ENCODE measurements at places on chromosomes 7 and 10. TPM values are rescaled to one million over a fixed set of nuclear protein-coding genes. Genes with fewer than 3 reads are reported as not detected.

Gene RBP4
- 0.32 TPM for polyA plus RNA-seq

Gene SLC26A3
- 0.30 TPM for polyA plus RNA-seq

Gene LIPJ
- 0.39 TPM for polyA plus RNA-seq

Gene SAMD9L
- polyA plus RNA-seq, result 5.3 TPM

Gene RBM20
- polyA plus RNA-seq, result 6.3 TPM

DNA sequence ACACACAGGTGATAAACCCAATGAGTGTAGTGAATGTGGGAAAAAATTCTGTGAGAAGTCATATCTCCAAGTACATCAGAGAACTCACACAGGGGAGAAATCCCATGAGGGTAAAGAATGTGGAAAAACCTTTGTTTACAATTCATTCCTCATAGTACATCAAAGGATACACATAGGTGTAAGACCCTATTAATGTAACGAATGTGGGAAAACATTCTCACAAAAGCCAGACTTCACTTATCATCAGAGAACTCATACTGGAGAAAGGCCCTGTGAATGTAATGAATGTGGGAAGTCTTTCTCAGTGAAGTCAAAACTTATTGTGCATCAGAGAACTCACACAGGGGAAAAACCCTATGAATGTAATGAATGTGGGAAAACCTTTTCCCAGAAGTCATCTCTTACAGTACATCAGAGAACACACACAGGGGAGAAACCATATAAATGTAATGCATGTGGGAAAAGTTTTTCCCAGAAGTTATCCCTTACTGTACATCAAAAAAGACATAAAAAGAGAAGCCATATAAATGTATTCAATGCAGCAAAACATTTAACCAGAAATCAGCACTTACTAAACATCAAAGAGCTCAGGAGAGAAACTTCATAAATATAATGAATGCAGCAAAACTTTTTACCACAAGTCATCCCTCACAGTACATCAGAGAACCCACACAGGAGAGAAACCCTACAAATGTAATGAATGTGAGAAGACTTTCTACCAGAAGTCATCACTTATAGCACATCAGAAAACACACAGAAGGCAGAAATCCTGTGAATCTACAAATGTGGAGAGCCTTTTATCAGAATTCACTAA, 49.8 kb downstream of the ZNF239 start:
- DNase-seq, result no peak

DNA sequence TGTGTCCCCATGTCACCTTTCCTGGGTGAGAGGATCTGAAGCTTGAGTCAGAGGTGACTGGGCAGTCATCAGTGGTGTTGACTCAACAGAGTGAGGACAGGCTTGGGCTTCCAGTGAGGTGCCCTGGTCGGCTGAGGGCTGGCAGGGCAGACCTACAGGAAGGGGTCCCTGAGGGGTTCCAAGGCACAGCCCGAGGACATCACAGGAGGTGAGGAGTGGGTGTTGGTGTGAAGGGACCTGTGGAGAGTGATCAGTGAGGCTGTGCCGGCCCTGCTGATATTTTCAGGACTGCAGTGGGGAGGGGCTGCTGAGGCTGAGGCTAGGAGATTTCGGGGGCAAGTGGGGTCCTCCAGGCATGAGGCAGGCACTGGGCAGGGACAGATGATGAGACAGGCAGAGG, 545.5 kb downstream of the TCERG1L start:
- no peak for DNase-seq

DNA sequence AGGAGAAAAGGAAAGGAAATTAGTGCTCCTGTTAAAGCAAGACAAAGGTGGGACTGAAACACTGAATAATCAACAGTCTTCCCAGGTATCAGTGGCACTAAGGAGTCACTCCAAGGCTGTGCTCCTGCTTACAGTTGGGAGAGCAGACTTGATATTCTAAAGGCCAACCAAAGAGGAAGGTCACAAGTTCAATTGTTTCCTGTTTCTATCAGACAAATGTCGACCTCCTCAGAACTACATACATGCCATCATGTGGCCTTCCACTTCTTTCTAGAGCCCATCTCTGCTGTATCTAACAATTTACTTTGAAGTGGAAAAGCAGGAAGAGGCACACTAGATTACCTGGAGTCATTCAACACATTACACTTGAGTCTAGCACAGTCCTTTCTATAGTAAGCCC, 3.4 kb downstream of the ZNF239 start:
- DNase-seq, result no peak
